Skeletal muscle tissue (tissue), 5 donors: ENCODE measurements at places on chromosomes 2 and 18. TPM values are rescaled to one million over a fixed set of nuclear protein-coding genes. Genes with fewer than 3 reads are reported as not detected.

The VSNL1 gene
- 2.1 TPM for total RNA-seq

The HRH4 gene
- not detected for total RNA-seq

The GPR39 gene
- 1.6 TPM for total RNA-seq

The PFN4 gene
- not detected for total RNA-seq

The UBXN2A gene
- 16.7 TPM for total RNA-seq

The DSG4 gene
- not detected for total RNA-seq

The MTIF2 gene
- 25.6 TPM for total RNA-seq

The SCN2A gene
- total RNA-seq = not detected

The VIT gene
- total RNA-seq = 6.8 TPM

The SLC5A7 gene
- total RNA-seq = under 0.01 TPM

The ARMC9 gene
- total RNA-seq = 6.8 TPM

The MSTN gene
- total RNA-seq = 18.8 TPM

The HK2 gene
- 5.7 TPM for total RNA-seq

The CYRIA gene
- total RNA-seq = 4.7 TPM

The C2orf76 gene
- 10.4 TPM for total RNA-seq

The SLC16A14 gene
- total RNA-seq = 2.6 TPM

The PPM1G gene
- total RNA-seq = 42.8 TPM

The GAL3ST2 gene
- not detected for total RNA-seq

The VAMP8 gene
- total RNA-seq = 4.7 TPM

The RNF152 gene
- total RNA-seq = 17.2 TPM

The INPP5D gene
- total RNA-seq = 8.4 TPM

The TAF4B gene
- 3.7 TPM for total RNA-seq

The USP14 gene
- total RNA-seq = 29.7 TPM

The NAPG gene
- total RNA-seq = 25.1 TPM

The KDSR gene
- total RNA-seq = 12.5 TPM

The ACMSD gene
- total RNA-seq = not detected

The EMX1 gene
- total RNA-seq = not detected

The FABP1 gene
- not detected for total RNA-seq
